ENCODE measurements at places on chromosomes 1 and 21.

GRCh38 chr1:171850651-171851350 is 9.5 kb downstream of the DNM3 start:
- no peak for DNase-seq

DNA sequence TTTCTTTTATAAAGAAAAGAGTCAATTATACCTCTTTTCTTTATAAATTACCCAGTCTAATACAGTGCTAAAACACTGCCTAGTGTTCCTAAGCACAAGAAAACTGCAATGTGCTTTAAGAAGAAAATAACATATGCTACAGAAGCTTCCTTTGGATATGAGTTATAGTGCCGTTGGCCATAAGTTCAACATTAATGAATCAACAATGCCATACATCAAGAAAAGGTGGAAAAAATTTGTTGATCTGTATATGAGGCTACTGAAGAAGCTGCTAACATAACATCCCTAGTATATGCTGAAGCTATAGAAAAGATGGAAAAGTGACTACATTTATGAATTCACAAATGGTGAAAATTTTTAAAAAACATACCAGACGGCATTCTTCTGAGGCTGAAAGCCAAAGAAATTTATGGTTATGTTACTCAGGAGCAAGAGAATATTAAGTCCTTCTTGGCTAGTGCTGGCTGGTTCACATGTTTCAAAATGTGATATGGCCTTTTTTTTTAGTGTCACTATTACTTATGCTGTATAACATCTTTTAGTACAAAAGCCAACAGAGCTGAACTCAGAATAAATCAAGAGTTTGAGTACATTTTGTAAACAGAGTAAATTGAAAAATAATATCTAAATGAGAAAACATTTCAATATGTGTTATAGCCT is 743.2 kb upstream of the RGS18 start:
- DNase-seq: no peak

GRCh38 chr1:205477121-205477758 is 21.4 kb upstream of the BLACAT1 start:
- no peak for DNase-seq

DNA sequence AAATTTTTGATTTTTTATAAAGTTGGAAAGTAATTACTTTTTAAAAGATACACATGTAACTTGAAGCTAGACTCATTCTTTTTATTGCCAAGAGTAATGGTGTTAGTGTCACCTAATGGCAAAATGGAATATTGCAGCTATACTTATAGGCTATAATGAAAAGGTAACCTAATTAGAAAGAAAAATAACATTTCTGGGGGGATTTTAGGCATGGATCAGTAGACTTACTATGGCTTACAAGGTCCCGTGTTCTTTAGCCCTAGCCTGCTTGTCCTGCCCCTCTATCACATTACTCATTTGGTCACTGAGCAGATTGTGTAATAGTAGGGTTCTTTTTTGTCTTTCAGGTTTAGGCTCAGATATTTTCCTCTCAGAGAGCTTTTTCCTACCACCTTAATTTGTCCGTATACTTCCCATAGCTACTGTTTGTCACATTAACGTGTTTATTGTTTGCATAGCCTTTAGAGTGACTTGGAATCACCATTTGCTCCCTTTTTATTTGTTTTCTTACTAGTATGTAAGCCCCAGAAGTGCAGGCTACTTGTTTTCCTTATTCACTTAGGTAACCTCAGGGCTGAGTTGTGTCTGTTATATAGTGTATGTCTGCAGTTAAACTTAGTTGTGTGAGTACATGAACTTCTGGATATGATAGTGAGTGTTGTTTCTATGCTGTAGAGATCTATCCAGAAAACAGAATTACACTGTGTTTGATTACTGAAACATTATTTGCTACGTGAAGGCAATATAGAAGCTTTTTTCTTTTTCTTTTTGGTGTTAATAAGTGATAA is 58.7 kb downstream of the RABGAP1L start:
- DNase-seq: no peak

DNA sequence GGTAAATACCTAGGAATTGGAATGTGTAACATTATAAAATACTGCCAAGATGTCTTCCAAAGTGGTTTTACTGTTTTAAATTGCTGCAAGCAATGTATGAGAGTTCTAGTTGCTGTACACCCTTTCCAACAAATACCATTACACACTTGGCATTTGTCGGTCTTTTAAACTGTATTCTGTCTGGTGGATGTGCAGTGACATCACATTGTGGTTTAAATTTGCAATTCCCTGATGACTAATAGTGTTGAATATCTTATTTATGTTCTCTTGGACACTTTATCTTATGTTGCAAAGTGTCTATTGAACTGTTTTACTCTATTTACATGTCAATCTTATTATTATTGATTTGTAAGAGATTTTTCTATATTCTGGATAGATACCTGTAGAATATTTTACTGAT is 561.2 kb upstream of the B3GALT2 start:
- DNase-seq: no peak

GRCh38 chr1:18611311-18611710 is 19.3 kb upstream of the PAX7 start:
- no peak for DNase-seq

DNA sequence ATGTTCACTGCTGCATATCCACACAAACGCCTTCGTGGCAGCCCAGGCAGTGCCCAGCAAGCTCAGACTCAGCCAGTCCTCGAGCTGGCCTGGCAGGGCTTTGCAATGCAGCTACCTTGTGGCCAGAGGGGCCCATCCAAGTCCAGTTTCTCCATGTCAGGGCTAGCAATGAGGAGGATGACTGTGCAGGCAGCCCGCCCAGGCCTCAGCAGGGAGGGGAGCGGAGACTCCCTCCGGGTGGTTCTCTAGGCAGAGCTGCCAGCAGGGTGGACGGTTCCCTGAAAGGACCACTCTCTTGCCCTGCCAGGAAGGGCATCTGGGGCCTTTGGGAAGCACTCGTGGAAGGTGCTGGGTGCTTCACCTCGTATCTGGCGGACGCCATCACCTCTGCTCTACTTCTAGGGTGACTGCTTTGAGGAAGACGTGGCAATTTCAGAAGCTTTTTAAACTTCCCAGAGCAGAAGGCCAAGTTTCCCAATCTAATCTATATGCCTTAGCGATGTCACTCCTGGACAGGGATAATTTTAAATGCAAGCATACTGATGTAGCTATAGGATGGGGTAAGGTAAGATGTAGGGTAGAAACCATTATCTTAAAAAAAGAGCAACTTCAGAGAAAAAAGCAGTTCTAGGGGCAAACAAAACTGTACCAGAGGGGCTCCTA is 56.2 kb downstream of the RUNX1 start:
- DNase-seq: no peak

DNA sequence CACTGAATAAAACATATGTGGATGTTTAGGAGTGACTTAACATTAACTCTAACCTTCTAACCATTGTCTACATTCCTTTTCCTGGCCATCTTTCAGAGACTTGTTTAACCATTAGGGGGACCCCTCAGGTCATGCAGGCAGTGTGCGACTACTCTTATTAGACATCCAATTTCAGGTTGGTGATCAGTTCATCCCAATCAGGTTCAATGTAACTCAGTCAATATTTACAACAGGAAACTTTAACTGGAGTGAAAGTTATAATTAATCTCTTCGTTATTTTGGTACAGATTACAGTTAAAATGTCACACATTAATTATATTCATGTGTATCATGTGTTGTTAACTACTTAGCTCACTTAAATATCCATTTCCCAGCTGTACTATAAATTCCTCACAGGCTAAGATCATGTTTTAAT is 68.8 kb upstream of the RGS1 start:
- DNase-seq: no peak

- no peak for DNase-seq
These were observed 2.1 kb downstream of the ADAMTS4 start for GRCh38 chr1:161196521-161197451.

GRCh38 chr1:233603478-233603877 is 10.4 kb upstream of the KCNK1 start:
- DNase-seq: no peak

GRCh38 chr1:24935615-24936484 is 5.8 kb upstream of the RUNX3 start:
- no peak for DNase-seq

- no peak for DNase-seq
These were observed 383.8 kb upstream of the VAMP3 start for GRCh38 chr1:7387053-7387927.

DNA sequence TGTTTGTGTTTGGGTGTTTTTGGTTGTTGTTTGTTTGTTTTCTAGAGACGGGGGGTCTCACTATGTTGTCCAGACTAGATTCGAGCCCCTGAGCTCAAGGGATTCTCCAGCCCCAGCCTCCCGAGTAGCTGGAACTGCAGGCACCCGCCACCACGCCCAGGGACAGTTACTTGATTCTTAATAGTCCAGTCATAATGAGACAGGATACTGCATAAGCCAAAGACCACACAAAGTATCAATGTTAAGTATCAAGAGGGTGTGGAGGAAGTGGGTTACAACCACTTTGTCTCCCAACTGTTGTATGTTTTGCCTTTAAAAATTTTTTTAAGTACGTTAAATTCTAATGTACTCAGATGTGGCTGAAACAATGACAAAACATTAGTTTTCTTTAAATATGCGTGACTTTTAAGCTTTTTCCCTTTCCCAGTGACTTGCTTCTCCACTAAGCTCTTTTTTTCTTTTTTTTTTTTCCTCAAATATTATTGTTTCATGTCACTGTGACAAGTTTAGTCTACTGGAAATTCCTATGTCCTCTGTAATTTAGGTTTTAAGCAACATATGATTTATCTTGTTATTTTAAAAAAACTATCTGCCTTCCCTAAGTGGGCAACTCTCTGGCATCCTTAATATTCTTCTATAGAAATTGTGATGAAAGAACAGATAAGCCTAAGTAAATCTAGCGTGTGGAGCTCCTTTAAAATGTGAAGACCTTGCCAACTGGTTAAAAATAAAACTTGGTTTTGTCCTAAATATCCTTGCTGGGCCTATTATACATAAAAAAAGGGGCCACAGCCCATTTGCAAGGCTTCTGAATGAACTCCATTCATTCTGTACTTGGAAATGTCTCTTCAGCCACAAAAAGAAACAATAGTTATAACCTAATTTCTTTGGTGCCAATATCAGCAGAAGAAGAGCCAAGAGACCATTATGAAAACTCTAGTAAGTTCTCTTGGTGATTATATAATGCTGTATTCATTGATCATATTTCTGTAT is 56.2 kb upstream of the DPH5 start:
- DNase-seq: no peak

GRCh38 chr1:200880212-200880611 is 7.4 kb downstream of the GPR25 start:
- no peak for DNase-seq

DNA sequence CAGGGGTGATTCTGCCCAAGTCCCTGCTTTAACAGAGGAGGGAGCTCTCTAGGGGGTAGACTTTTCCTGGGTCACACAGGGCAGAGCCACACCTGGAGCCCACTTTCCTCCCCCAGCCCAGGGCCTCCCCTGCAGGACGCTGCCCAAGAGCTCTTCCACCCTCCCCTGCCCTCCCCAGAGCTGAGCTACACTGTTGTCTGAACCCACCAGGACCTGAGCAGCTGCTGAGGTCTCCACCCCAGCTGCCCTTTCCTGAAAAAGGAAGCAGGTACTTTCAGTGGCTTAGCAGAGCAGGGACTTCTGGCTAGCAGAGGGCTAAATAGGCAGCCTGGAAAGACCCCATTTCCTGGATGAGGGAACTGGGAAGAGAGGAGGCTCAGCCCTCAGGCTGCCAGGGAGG is 169.3 kb upstream of the ETV3 start:
- DNase-seq: no peak

- no peak for DNase-seq
These were observed 836 bp upstream of the FBLIM1 start for GRCh38 chr1:15757575-15758342.

- no peak for DNase-seq
These were observed 32.4 kb upstream of the MAB21L3 start for GRCh38 chr1:116078699-116079223.

GRCh38 chr1:182650678-182651338 is 33.6 kb downstream of the RGS8 start:
- DNase-seq: no peak

DNA sequence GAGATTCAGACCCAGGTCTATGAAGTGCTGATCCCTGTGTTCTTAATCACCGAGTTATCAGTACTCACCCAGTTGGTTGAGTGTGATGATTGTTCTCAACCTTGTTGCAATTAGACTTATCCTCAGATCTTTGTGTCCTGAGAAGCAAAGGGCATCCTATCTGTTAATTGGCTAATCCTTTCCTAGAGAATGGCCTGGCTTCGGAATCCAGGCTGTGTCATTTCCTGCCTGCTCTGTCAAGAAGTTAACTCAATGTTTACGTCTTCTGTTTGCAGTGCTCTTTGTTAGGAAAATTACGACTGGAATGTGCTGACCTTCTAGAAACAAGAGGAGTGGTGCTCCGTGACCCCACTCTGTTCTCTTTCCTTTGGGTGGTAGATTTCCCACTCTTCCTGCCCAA is 14.7 kb downstream of the GAS5 start:
- DNase-seq: no peak

- DNase-seq: no peak
These were observed 60.2 kb downstream of the PCP4 start for GRCh38 chr21:39927304-39927886.

DNA sequence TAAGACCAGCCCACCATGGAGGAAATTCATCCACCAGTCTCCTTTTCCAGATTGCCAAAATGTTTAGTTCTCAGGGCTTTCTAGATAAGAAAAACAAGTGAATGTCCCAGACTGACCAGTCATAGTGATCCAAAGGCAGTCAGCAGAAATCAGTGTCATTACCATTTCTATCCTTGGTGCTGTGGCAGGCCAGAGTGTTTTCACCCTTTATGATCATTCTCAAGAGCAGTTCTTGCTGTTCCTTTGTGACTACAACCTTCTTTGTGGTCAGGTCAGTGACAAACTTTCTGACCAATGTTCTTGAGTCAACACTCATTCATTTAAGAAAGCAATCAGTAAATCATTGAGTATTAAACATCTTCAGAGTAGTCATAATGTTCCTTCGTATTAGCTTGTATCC is 7.3 kb upstream of the DHCR24 start:
- no peak for DNase-seq

DNA sequence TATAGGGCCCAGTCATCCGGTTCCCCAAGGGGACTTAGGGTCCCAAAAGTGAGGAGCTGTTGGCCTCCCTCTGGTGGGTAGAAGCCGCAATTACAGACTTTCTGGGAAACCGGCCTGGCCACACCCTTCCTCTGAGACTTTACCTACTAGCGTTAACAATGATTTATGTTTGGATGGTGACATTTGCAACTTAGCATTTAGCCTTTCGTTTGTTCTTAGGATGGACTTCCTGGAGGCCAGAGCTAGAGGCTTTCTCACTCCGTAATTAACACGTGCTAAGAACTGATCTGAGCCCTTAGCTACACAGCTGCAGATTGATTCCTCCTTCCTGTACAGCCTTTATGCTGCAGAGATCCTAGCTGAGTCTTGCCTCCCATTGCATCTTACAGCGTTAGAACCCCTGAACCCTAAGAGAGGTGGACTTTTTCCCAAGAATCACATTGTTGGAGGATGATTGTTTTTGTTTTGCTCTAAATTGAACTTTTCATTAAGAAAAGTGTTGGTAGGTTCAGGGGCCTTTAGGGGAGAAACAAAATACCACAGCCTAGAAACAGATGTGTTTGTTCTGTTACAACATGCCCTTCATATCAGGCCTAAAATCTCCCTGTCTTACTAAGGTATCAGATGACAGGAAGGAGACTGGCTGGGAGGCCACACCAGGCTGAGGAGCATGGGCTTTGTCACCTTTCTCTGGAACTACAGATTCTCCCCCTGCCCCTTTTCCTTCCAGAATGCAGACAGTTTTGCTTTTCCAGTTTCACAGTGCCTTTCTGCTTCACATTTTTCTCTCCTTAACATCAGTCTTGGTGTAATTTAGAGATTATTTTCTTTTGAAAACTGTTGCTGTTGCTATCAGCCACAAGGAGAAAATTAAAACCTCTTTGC is 1.9 kb downstream of the S100A11 start:
- DNase-seq: no peak
